ENCODE measurements at places on chromosomes 12 and 14. TPM values are rescaled to one million over a fixed set of nuclear protein-coding genes. Genes with fewer than 3 reads are reported as not detected.
A peak's percentile ranks its signal among the peaks of the same experiment; 100 is the strongest.

DNA sequence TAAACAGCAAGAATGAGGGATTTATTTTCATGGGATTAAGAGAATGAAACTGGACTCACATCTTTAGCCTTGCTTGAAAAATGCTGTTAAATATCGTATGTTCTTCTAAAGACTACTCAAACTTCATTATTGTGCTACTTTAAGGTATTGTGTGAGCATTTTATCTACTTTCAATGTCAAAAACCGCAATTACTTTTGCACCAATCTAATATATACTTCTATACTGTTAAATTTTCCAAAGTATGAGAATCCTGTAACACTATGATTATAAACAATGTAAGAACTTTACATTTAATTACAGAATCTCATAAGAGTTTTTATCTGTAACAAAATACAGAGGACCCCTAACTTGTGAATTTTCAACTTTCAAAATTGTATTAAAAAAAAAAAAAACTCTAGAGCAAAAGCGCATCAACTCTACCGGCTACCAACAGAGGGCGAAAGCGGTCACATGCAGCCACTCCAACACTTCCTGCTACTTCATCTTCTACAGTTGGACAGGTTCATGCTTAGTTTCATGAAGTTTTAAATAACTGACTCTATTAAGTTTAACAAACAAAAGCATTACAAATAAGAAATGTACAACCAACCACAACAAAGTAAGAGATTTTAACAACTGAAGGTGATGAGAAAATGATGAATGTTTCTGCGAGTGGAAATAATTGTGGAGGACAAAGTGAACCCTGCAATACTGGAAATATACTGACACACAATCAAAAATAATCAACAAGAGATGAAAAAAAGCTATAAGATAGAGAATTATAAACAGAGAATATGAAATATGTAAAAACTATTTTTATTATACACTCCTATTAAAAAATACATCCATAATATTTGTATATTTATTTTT, 210.9 kb downstream of the MED13L start:
- H3K4me1 ChIP-seq = no peaks in the 10 kb centered on the region
- no peaks in the 10 kb centered on the region for H3K36me3 ChIP-seq
- no peak overlapping the region for H3K27ac ChIP-seq
- H3K27me3 ChIP-seq = no peaks in the 10 kb centered on the region
- no peak for DNase-seq
- H3K4me3 ChIP-seq = no peak overlapping the region

DNA sequence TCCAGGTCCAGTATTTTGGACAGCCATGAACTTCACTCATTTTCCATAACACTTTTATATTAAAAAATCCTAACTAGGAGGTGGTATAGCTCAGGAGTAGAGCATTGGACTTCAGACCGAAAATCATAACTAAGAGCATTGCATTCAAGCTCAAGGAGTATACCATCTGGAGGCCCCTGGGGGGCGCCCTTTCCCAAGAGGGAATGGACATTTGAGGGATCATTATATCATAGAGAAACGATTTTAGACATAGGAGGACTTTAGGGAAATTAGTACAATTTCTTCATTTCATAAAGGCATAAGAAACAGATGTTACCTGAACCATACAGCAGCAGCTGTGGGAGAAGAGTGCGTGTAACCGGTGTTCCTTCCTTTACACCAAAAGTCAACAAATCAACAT, 5.2 kb upstream of the ATG14 start:
- no peaks in the 10 kb centered on the region for H3K4me1 ChIP-seq
- H3K27me3 ChIP-seq = no peaks in the 10 kb centered on the region
- H3K27ac ChIP-seq = no peak overlapping the region
- DNase-seq = no peak

DNA sequence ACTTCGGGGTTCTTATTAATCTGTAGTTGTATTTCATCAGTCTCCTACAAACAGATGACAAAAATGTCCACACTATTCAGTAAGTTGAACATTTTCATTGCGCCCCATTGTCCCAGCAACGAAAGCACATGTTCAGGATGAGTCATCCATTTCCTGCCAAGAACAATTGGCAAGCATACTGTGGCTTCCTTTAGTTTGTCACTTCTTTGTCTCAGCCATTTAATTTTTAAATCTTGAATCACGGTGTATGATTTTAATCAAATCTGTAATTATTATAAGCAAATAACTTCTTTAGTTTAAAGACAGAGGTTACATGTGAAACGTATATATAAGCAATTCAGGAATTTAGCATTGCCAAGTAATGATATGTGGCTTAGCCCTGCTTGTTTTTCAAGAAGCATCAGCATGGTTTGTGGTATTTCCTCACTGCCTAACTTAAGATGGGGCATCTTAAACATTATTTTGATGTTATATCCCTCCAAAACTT, 211.3 kb upstream of the KRR1 start:
- H3K36me3 ChIP-seq = no peaks in the 10 kb centered on the region
- H3K4me1 ChIP-seq = peaks cover 7% of the 10 kb centered on the region
- H3K4me3 ChIP-seq = no peak overlapping the region
- peak overlapping the region; percentile 69 for H3K27ac ChIP-seq
- H3K27me3 ChIP-seq = no peaks in the 10 kb centered on the region

LALBA gene
- total RNA-seq = not detected

ACRBP gene
- total RNA-seq = 0.66 TPM

L2HGDH gene
- total RNA-seq = 6.9 TPM

PTPRB gene
- total RNA-seq = 36.1 TPM

DNA sequence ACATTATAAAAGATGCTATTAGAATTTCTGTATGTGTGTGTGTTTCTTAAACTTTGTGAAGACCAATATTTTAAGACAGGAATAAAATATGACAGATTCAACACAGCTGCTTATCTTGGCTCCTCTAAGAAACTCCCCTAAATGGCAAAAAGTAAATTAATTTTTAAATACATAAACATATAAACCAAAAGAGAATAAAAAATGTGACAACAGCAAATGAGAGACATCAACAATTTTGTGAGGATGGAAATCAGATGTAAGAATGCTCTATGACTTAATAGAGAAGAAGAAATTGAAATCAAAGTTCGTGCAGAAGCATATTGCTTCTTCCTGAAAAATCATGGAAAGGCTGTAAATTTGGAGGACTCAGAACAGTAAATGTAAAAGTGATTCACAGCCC, 1083.8 kb downstream of the FLRT2 start:
- H3K4me3 ChIP-seq = no peak overlapping the region
- H3K36me3 ChIP-seq = no peaks in the 10 kb centered on the region
- no peaks in the 10 kb centered on the region for H3K27me3 ChIP-seq
- no peaks in the 10 kb centered on the region for H3K4me1 ChIP-seq
- H3K27ac ChIP-seq = no peak overlapping the region
- DNase-seq = no peak

ZFHX2 gene
- total RNA-seq = 0.66 TPM

AACS gene
- total RNA-seq = 28.8 TPM

GRCh38 chr12:130870442-130871285, 1.2 kb upstream of the RAN start:
- no peak for DNase-seq
- H3K27ac ChIP-seq = peak overlapping the region; percentile 91
- no peaks in the 10 kb centered on the region for H3K27me3 ChIP-seq
- H3K4me1 ChIP-seq = no peaks in the 10 kb centered on the region
- peak overlapping the region; percentile 93 for H3K4me3 ChIP-seq
- peaks cover under 1% of the 10 kb centered on the region for H3K36me3 ChIP-seq

DNA sequence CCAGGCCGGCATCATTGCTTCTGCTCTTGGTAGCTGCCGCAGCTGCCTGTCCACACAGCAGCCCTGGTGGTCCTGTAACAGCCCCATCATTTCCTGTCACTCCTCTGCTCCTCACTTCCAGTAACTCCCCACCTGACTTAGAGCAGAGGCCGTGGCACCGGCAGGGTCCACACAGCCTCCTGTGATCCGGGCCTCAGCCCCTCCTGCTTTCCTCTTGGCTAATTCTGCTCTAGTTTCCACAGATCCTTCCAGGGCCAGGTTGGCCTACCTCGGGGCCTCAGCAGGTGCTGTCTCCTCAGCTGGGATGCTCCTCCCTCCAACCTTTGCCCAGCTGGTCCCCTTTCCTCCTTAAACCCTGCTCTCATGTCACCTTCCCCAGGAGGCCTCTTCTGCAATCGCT, 80.2 kb downstream of the FZD10 start:
- no peaks in the 10 kb centered on the region for H3K36me3 ChIP-seq
- H3K4me1 ChIP-seq = no peaks in the 10 kb centered on the region
- no peaks in the 10 kb centered on the region for H3K27me3 ChIP-seq
- no peak overlapping the region for H3K4me3 ChIP-seq

- H3K4me1 ChIP-seq = peaks cover 4% of the 10 kb centered on the region
- DNase-seq = no peak
- no peaks in the 10 kb centered on the region for H3K27me3 ChIP-seq
- no peaks in the 10 kb centered on the region for H3K36me3 ChIP-seq
- H3K27ac ChIP-seq = peak overlapping the region; percentile 53
Observed at GRCh38 chr12:116717466-116718437, 20.1 kb downstream of the SPRING1 start.

NRXN3 gene
- total RNA-seq = 3.6 TPM

GLTP gene
- 53.1 TPM for total RNA-seq

DNA sequence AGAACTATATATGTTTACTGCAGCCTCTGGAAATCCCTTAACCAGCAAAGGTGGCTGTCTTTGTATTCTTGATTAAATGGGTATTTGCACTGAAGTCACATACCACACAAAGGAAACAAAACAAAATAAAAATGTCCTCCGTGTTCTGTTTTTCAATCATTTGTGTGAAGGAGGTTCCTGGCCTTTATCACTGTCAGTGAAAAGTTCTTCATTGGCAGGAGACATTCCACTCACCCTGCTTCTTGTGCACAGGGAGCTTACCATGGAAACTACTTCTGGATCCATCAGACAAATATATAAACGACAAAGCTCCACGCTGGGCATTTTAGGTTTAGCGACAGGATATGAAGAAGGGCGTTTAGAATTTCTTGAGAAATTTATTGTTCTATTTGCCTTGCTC, 5.7 kb upstream of the NKX2-8 start:
- H3K36me3 ChIP-seq = no peaks in the 10 kb centered on the region
- no peaks in the 10 kb centered on the region for H3K4me1 ChIP-seq
- no peak overlapping the region for H3K4me3 ChIP-seq
- peaks cover 55% of the 10 kb centered on the region for H3K27me3 ChIP-seq
- H3K27ac ChIP-seq = no peak overlapping the region

- H3K4me1 ChIP-seq = no peaks in the 10 kb centered on the region
- H3K4me3 ChIP-seq = no peak overlapping the region
- H3K27me3 ChIP-seq = no peaks in the 10 kb centered on the region
- no peaks in the 10 kb centered on the region for H3K36me3 ChIP-seq
Observed at GRCh38 chr12:68012712-68013111, 23.5 kb downstream of the IFNG-AS1 start.

- DNase-seq = no peak
- H3K4me1 ChIP-seq = no peaks in the 10 kb centered on the region
- no peak overlapping the region for H3K27ac ChIP-seq
- no peaks in the 10 kb centered on the region for H3K36me3 ChIP-seq
- no peak overlapping the region for H3K4me3 ChIP-seq
Observed at GRCh38 chr12:76374386-76375020, 26.3 kb upstream of the BBS10 start.

DPPA3 gene
- total RNA-seq = not detected

All from breast epithelium (tissue), 4 donors.